ENCODE measurements at places on chromosomes 4 and X. TPM values are rescaled to one million over a fixed set of nuclear protein-coding genes. Genes with fewer than 3 reads are reported as not detected.

TACR3 gene
- total RNA-seq: not detected

MAGEE1 gene
- total RNA-seq: 0.15 TPM

TMPRSS11F gene
- total RNA-seq: not detected

EVC gene
- total RNA-seq: 3.3 TPM

GATA1 gene
- total RNA-seq: not detected

H2BW2 gene
- total RNA-seq: not detected

SHROOM3 gene
- total RNA-seq: 16.1 TPM

FAM9C gene
- total RNA-seq: not detected

C4orf36 gene
- total RNA-seq: not detected

GRSF1 gene
- total RNA-seq: 27.4 TPM

DNA sequence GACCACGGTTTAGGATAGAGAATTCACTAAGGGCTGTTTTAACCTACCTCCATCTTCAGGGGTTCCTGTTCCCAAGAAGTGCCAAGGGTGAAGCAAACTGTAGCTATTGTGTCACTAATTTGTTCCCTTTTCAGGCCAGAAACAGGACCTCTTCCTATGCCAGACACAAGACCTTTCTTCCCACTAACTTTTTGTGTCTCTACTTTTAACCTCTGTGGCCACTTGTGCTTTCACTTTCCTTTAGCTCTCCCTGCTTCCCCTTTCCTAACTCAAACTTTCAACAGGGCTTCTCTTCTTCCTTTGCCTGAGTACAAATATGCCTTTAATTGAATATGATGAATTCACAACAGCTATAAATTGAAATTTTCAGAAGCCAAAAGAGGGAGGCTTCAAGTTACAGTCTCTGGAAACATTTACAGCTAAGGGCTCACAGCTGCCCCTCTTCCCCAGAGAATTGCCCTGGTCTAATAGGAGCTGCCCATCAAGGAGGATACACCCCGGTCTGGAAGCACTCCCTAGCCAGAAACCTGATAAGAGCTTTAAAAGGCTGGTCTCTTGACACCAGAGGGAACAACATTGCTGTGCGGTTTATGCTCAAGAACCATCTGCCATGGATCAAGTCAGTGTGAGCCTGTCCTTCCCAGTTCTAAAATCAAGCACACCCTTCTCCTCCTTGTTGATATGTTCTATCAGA, 61.7 kb upstream of the PLS3 start:
- no peak for DNase-seq

- DNase-seq: no peak
Measured at GRCh38 chr4:185839194-185839712, 27.3 kb upstream of the SORBS2 start.

DNA sequence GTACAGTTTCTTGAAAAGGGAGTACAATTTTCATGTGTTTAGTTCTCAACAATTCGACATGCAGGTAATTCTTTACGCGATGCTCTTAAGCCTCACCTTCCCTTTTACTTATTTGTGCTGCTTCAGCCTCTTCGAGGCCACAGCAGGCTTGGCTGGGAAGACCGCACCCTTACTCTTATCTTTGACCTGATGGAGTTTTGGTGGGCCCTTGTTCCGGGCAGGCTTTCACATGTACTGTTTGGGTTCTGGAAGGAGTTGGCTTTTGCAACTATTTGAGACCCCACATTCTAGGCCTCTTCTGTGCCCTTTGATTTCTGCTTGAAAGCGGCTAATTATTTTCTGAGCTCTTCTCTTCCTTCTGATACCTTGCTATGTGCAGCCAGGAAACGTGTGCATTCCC, 60.2 kb downstream of the FAM193A start:
- no peak for DNase-seq

DNA sequence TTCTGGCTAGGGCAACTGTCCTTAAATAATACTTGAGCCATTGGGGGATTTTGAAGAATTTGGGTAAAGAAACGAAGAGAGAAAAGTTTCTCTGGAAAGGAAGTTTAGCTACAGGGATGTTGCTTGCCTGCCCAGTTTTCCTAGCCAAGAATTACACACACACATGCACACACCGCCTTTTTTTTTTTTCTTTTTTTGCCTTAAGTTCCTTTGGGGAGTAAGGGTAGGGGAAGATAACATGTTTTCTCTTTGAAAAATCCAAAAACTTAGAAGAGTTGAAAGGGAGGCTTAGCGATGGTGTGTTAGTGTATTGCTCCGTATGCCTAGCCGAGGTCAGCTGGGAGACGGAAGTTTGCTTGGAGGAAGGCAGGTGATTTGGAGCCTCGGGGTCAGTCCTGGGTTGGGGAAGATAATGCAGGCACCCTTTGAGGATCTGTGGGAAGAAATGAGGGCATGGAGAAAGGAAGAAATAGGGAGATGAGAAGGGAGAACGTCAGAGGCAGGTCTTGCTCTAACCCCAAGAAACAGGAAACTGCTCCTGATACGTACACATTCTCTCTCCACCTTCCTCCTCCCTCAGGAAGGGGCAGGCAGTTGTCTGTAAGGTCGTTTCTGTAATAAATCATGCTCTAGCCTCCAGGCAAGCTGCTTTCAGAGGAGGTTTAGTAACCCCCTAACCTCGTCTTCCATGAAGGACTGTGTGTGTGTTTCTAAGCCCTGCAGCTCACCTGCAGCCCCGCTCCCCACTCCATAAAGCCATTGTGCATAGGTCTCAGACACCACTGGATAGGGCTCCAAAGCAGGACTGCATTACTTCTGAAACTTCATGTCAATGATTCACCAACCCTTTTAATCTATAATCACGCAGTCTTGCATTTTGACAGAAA, 10.5 kb downstream of the KLF3 start:
- DNase-seq: no peak

DNA sequence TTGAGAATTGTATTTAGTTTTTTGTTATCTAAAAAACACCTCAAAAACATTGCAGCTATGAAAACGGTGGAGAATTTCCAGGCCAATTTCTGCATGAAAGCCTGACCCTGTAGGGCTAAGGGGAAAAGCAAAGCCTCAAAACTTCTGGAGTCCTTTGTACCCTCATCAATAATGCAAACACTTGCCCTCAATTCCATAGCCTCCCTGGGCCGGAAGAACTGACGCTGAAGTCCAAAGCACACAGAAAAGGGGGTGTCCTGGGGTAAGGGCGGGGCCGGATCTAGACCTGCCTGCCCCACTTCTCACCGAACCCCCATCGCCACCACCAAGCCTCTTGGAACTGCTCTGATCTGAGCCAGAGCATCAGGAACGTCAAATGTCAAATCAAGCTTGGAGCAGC, 173.9 kb upstream of the S100G start:
- no peak for DNase-seq

DNA sequence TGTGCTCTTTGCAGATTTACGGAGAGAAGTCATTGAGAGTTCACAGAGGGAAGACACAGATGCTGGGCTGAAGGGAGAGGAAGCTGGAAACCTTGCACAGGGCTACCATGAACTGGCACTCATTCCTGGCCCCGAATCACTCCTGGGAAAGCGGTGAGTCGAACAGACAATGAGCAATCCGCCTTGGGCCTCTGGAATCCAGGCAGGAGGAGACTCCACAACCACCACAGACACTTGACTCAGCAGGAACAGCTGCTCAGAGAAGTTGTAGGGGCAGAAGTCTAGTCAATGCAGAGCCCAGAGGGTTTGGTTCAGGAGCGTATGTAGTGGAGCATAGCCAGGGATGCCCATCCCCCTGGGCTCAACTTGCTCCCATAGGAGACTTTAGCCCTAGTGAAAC, 62.8 kb upstream of the GRIA3 start:
- DNase-seq: no peak

DNA sequence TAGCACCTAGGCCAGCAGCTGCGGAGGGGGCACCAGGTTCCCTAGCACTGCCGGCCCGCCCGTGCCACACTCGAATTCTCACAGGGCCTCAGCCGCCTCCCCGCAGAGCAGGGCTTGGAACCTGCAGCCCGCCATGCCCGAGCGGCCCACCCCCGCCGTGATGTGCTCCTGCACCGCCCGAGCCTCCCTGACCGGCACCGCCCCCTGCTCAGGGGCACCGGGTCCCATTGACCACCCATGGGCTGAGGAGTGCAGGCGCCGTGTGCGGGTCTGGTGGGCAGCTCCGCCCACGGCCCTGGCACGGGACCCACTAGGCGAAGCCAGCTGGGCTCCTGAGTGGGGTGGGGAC, 35.4 kb upstream of the ENPP6 start:
- DNase-seq: no peak

DNA sequence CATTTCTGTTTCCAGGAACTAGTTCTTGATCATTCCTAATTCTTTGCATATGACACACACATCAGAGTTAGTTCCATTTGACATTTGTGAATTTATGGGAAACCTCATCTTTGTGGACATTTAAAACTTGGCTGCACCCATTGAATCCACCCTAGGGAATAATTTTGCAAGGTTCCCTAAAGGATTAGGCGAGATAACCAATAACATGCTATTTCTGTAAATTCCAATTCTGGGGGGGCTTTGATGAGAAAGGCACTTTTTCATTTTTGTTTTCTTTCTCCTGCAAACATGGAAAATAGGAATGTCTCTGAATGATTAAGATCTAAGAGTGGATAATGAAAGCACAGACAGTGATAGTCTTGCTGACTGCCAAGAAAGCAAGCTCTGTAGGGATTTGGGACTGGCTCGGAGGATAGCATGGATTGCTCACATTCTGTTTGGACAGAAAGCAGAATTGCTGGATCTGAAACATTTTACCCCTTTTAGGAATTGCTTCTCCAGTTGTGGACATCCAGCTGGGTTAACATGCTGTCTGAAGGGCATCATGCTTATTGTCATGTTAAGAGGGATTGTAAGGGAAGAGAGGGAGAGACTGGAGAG, 145.1 kb downstream of the NHS start:
- DNase-seq: no peak

GRCh38 chrX:71301195-71301924, at the start of gene ITGB1BP2:
Gene ITGB1BP2 (plus strand): TSS chrX:71301750. CDS start chrX:71301807, 57 bp downstream.
- DNase-seq: no peak

DNA sequence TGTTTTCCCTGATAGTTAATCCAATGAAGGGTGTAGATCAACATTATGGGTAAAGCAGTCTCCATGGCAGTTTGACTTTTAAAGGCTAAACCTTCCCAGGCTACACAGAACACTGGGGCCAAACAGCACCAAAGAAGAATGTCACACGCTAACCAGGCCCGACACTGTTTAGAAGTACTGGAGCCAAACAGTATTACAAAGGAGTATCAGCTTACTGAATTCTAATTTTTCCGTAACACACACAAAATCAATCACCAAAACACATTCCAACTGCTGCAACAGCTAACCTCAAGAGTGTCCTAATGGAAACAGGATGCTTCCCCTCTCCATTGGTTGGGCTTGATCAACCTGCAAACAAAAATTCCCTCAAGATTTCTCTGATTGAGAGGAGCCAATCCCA, 783.5 kb downstream of the PCDH18 start:
- DNase-seq: no peak

DNA sequence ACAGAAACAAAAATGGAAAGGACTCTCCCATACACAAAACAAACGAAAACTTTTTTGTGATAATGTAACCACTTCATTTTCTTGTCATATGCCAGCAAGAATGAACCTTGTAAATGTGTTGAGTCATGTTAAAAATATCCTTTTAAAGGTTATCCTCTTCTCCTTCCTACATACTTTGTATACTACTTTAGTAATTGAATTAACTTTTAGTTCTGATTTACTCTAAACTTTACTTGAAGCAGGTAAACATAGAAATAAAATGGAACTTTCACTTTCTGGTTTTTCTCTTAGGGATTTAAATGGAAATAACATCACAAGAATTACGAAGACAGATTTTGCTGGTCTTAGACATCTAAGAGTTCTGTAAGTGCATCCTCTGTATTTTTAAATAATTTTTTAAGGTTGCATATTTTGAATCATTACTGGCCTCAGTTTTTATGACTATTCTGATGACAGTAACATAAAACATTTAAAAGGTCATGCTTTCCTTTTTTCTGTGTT, 4.7 kb downstream of the SLIT2 start:
- no peak for DNase-seq

DNA sequence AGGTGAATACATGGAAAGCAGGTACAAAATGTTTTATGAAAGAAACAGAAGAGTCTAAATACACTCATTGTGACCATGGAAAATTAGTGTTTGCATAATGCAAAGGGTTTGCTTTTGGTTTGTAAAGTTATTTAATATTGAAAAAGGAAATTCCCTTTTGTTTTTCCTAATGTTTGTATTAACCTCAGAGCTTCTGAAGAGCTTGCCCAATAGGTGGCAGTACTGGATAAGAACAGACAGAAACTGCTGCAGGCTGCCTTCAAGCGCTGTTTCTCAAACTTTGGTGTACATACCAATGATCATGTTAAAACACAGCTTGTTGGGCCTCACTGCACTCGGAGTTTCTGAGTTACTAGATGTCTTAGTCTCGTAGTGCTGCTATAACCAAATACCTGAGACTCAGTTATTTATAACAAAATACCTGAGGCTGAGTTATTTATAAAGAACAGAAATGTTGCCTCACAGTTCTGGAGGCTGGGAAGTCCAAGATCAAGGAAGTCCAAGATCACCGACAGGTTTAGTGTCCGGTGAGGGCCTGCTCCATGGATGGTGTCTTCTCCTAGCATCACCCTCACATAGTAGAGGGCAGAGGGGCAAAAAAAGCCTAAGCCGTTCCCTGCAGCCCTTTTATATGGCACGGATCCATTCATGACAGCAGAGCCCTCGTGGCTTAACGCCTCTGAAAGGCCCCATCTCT, 54.2 kb downstream of the SUPT20HL2 start:
- no peak for DNase-seq

GRCh38 chr4:43512253-43512652, 619.7 kb downstream of the GRXCR1 start:
- no peak for DNase-seq

Data from right lobe of liver (tissue), 6 donors.